ENCODE measurements at places on chromosomes 4 and X.

DNA sequence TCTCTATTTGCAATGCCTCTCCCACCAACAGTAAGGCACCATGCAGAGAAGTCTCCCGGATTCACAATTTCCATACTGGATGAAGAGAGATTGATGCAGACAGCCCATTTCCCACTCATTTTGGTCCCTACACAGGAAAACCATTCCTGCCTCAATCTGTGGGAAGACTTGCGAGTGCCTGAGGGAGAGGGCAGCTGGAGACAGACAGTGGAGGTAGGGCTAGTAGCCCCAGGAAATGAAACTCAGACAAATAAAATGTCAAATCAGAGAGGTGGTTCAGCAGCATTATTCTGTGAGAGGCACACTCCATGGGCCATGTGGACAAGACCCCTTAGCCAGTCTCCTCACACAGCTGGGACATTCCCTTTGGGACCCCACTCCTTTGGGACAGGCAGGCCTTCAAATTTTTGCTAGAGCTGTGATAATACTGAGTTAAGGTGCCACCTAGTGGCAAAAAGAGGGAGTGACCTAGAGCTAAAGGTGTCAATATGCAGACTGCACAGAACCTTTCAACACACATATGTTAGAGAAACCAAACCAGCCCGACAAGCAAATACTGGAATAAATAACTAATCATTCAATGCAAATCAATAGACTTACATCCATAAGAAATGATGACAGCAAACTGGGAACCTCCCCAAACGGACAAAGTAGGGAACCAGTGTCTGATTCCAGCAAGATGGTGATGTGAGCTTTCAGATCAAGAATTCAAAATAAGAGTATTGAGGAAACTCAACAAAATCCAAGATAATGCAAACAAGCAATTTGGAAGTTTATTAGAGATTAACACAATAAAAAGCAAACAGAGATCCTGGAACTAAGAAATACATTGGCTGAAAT is 1865.3 kb upstream of the AGA start:
- DNase-seq = no peak

DNA sequence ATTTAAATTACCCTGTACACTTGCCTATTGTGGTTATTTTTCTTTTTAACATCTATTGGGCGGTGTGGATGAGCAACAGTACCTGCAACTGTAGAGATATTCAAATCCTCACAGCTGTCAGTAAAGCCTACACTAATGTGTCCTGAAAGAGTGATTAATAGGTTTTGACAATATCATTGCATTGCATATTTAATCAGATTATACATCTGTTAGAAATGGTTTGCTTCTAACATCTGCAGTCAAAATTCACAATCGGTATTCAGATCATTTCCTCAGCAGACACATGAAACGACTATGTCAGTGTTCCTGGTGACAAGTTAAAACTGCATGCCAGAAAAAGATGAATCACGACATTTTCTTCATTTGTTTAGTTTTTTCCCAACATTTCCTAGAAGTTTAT is 254.6 kb upstream of the EPHA5 start:
- DNase-seq = no peak

- DNase-seq = peak; percentile 8
These were observed 791 bp downstream of the GUCY1B1 start for GRCh38 chr4:155759372-155760252.

DNA sequence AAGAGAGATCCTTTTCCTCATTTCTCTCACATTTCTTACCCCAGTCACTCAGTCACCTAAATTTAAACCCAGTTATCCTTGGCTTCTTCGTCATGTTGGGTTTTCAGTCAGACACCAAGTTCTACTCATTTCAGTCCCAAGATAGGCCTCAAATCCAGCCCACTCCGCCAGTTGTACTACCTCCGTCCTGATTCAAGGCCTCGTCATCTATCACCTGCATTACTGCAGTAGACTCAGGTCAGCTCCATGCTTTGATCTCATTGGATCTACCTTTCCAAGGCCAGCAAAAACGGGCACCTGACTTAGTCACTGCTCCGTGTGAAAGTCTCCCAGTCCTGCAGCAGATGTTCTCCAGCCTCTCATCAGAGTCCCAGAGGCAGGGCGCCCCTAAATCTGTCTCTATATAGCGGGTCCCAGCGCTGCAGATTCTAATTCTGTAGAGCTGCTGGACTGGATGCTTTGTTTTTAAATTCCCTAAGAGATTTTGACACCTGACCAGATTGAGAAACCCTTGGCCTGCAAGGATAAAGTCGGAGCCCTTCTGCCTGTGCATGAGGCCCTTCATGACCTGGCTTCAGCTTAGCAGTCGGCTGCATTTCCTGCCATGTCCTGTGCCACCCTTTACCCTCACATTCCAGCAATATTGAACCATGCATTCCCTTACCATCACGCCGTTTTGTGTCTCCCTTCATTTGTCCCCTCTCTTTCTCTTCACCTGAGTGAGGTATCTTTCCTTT is 53.7 kb downstream of the ZFX start:
- DNase-seq = peak; percentile 2

DNA sequence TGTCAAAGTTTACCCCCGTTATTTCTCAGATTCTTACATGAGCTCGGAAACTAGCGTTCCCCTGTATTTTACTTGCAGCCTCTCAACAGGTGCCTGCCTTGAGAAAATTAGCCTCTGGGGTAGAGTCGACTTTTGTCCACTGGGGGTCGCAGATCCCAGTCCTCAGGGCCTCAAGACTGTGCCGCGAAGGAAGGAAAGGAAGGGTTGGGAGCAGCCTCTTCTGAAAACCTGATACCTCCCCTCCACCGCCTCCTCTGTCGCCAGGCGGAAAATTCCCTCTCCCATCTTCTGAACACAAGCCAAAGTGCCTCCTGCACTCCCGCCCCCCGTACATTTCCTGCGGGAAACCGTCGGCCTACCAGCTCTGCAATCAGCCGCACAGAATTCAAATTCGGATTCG is 44.4 kb upstream of the TMSB15B start:
- DNase-seq = peak; percentile 32

- DNase-seq = no peak
These were observed 445.5 kb downstream of the PCDH10 start for GRCh38 chr4:133594390-133595207.

GRCh38 chr4:141957416-141957815 is 321.0 kb downstream of the IL15 start:
- DNase-seq = no peak

GRCh38 chr4:116733370-116733769 is 352.0 kb downstream of the TRAM1L1 start:
- DNase-seq = no peak

GRCh38 chr4:71270901-71271300 is 67.9 kb upstream of the SLC4A4 start:
- peak; percentile 8 for DNase-seq

DNA sequence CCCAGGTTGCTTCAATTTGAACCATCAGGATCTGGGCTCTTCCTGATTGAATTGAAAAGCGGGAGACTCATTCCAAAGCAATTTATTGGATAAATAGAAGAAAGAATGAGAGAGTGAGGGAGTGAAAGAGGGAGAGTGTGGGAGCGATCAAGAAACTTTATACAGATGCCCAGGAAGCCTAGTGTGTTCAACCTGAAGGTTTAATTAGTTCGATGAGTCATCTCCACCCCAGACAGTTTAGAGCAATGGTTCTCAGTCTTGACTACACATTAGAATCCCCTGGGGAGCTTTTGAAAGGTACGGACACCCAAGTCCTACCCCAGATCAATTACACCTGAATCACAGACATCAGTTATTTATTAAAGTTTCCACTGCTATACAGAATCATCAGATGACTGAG is 61.5 kb downstream of the GEMIN8 start:
- no peak for DNase-seq

DNA sequence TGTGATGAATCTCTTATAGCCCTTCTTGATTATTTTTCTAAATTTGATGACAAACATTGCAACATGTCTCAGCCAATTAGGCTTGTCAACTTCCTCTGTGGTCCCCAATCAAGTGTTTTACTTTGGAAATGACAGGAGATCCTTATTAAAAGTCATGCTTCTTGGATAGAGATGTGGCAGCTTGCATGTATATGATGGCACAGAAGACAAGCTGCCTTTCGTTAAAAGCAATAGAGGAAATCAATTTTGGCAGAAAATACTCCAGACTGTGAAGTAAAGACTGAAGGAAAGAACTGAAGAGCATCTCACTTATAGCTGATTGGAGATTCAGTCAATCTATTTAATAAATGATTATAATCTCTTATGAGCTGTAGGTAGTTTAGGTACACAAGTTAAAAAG is 419.6 kb downstream of the PCDH7 start:
- no peak for DNase-seq

DNA sequence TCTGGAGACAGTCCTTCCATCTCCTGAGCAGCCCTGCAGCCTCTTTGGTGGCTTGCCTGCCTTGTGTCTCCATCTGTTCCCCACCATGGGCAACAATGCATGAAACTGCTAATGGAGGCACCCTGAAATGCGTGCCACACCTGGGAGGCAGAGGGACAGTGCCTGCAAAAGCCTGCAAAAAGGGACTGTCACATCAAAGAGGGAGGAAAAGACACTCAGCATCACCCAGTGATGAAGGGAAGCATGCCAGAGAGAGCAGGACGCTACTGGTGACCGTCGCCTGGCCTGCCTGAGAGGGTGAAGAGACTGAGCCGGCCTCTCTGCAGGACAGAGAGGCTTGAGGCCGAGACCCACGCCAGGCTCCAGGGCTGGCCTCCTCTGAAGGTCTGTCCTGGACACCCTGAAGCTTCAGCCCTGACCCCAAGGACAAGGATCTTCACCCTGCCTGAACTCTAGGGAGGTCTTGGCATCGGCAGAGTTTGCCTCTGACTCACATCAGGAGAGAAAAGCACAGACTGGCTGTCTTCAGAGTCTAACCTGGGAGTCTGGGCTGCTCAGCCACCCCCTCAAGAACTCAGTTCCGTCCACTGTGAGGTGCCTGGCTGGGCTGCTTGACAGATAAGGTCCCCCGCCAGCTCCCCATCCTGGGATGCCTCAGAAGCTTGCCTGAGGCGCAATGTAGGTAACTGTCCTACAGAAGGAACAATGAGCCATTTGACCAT is 8.1 kb downstream of the ACSL1 start:
- DNase-seq = no peak

- no peak for DNase-seq
These were observed 210.7 kb upstream of the PPP1R2C start for GRCh38 chrX:42988700-42989099.

DNA sequence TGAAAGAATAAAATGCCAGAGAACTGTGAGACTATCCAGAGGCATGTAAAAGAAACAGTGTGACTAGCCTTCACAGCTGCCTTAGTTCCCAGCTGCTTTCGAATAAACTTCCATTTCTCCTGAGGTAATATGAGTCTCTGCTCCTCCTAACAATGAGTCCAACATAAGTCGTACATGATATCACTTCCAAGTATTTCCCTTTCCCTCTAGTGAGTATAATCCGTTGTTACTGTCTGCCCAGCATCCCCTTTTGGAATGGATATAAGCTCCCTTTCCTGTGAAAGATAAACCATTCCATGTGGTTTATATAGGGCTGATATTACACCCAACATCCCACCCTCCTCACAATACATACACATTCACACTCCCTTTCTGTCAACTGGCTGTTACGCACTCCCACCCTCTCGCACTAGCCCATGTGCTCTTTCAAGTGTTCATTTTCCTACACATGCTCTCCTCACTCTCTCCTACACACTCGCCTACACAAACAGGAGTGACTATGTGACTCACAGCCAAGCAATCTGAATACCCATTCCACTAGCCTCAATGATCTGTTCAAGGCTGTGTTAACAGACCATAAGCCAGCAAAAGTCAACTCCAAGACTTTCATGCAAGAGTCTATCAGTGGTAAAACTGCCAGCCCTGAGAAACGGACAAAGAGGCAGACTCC is 5.0 kb downstream of the NAF1 start:
- DNase-seq = no peak

GRCh38 chr4:176906709-176907108 is 114.0 kb upstream of the VEGFC start:
- DNase-seq = no peak

GRCh38 chr4:152187693-152188092 is 348.2 kb downstream of the FBXW7 start:
- DNase-seq = no peak

- DNase-seq = no peak
These were observed 159.0 kb downstream of the CHIC2 start for GRCh38 chr4:53905276-53905940.

DNA sequence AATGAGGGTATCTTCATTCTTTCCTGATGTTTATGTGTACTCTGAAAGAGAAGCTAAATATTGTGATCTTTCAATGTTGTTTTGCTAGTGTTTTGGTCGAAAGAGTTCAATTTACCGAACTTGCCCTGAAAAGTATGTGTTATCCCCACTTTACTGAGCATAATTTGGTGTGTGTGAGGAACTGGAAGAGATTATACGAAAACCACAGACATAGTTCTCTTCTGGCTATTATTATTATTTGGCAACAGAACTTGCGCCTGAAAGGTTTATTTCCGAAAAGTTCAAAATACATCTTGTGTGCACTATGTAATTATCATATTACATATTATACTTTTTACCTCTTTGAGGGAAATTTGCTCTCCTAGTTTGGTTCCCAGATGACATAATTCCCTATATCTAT is 232.5 kb upstream of the INTU start:
- no peak for DNase-seq

DNA sequence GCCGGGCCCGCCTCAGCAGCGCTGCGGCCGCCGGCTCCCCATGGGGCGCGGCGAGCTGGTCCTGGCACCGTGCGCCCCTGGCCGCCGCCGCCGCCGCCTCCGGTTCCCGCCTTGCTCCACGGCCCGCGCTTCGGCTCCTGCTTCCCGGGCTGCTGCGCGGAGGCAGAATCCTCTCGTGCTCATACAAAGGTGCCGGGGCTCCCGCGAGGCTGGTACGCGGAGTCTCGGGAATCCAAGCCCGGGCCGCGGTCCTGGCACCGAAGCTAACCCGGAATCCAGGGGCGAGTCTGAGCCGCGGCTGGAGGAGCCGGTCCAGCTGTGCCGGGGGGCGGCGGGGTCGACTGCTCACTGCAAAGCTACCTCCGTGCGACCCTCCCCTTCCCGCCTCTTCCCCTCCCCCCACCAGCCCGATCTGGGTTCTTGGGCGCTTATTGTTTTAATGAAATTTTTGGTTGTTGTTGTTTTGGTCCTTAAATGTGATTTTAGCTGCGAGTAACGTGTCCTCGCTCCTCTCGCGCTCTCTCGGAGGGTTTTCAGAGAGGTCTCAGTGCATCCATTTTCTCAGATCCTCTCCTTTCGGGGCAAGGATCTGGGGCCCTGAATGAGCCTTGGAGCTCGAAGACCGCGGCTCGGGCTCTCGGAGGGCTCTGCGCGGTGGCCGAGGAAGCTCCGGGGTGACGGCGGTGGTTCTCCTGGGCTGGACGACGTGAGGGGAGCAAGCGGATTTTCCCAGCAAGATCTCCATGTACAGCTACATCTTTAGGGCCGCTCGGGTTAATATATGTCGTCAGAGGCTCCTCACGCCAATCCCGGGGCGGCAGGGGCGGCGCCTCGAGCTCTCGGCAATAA is at the start of gene HAND2:
HAND2 (minus strand) TSS at position 753 of the 849 bp plus-strand sequence. CDS start 940 bp downstream, outside the sequence.
- no peak for DNase-seq

- no peak for DNase-seq
These were observed 75.7 kb upstream of the LRPAP1 start for GRCh38 chr4:3607690-3608552.

DNA sequence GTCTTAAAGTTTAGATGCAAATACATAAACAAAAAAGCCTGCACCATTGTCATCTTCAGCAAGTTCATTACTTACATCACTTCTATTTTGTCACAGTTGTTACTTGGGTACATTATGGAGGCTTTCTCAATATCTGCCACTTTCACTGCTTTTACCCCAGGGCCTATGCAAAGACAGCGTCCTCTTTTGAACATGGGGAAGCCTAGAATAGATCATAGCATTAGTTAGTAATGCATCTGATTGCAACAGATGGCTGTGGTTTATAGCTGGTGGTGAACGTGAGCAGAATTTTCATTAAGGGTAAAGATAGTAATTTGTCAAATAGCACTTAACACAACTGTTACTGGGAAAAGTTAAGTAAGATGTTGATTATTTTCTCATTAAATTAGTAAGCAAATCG is 729 bp downstream of the CXCL11 start:
- DNase-seq = no peak

Data from stimulated activated CD4-positive, alpha-beta T cell treated with anti-CD3 and anti-CD28 coated beads, Interleukin-15, amount 100 ng/mL, for 48 hours (primary cell).